ENCODE measurements at places on chromosomes 5 and 9.
A peak's percentile ranks its signal among the peaks of the same experiment; 100 is the strongest.

DNA sequence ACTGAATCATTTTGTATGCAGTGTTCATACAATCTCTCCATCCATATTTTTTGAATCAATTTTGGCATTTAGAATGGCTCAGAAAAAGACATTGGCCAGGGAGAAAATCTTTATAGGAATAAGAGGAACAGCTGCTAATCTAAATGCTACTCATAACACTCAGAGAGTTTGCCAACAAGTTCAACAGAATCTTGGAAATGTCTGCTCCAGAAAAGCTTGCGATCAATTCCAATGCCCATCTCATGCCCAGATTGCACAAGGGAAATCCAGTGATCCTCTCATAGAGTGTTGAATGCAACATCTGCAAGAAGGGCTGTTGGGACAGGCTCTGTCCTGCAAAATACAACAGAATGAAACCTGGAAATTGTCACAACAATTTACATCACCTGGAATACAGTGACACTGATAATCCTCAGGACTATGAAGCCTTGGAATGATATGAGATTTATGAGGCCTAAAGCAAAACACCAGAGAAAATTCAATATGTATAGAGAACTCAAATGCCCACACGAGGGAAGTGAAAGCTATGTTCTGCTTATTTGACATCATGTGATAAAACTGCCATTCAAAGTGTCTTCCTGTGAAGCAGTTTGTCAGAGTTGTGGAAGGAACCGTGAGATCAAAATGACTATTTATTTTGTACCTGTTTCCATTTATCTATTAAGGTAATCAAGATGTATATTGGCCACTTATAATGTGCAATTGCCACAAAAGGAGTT lies 190.1 kb downstream of the PARP8 start:
- no peak for DNase-seq

GRCh38 chr5:132445640-132445923 lies 45.0 kb downstream of the IRF1 start:
- DNase-seq: no peak

GRCh38 chr5:94793113-94793815 lies 174.8 kb downstream of the SLF1 start:
- DNase-seq: no peak

- no peak for DNase-seq
These were observed 33.1 kb upstream of the ADRB2 start for GRCh38 chr5:148793261-148793660.

- no peak for DNase-seq
These were observed 119.2 kb upstream of the SV2C start for GRCh38 chr5:75964008-75964407.

DNA sequence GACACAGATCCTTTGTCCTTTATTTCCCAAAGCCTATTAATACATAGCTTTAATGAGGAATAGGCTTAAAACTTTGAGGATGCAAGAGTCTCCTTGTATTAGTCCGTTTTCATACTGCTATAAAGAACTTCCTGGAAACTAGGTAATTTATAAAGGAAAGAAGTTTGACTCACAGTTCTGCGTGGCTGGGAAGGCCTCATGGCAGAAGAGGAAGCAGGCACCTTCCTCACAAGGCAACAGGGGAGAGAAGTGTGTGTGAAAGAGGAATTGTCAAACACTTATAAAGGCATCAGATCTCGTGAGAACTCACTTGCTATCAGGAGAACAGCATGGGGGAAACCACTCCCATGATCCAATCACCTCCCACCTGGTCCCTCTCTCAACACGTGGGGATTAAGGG lies 5.4 kb upstream of the CLK4 start:
- no peak for DNase-seq

- no peak for DNase-seq
These were observed 6.0 kb downstream of the OLFML2A start for GRCh38 chr9:124782661-124783574.

DNA sequence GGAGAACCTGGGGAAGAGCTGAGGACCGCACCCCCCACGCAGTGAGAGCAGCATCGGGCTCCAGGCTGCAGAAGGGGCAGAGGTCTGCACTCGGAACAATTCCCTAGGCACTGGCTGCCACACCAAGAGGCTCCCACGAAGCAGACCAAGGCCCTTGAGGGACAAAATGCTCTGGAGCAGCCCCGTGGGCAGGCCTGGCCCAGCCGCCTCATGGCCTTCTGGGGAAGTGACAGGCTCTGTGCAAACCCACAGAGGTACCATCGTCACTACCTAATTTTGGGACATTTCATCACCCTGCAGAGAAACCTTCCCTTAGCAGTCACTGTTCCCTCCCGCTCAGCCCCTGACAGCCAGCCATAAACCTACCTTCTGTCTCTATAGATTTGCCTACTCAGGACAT lies 15.9 kb downstream of the FBXW5 start:
- DNase-seq: no peak

DNA sequence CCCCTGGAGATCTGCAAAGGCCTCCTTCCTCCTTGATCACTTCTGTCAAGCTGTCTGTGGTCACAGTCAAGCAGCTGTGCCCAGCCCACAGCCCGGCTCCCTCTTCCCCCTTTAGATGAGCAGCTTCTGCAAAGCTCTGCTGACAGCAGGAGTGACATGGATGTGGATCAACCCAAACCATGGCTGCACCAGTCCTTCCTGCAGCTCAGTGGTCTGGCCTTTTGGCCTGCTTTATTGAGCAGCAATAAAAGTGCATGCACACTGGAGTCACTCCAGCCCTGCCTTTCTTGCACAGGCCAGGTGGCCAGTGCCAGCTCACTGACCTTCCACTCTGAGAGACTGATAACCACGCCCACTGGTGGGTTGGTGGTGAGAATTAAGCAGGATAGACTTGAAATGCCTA lies 91.3 kb upstream of the OTULINL start:
- no peak for DNase-seq

DNA sequence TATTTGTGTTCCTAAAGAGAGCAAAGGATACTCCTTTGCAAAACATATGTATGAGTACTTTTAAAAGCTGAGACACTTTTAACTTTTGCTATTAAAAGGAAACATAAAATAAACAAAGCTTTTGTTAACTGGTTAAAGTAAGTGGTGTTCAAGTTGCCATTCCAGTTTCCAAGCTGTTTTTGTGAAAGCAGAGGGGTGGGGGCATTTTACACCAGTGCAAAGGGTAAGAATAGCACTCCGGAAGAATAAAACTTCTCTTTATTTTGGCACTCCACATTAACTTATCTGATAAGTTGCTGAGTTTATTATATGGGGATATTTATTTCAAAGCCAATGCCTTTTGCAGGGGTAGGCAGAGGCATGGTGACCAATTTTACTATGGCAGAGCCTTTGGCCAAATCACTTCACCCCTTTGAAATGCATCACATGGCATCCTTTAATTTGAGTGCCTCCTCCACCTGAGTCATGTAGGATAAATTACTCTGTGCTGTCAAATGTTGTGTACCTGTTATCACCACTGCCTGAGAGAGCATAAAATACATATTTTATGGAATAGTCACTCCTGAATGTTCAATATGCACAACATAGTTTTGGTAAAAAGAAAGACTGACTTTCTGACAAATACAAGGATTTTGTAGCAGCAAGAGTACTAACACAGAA lies 62.9 kb downstream of the MLLT3 start:
- DNase-seq: no peak

DNA sequence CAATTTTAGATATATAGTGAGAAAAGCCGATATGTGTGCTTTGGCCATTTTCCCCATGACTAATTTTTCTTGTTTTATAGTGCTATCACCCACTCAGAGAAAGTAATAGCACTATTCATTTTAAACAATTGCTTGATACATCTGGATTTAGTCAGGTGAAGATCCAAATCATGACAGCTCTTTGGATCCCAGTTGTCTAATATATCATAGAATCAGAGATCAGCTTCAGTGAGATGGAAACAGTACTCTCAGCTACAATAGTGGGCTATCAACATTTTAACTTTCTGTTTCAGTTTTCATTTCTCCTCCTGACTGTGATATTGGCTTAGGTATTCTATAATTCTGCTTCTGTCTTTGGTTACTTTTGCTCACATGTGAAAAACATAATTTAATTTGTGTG lies 38.7 kb downstream of the VCAN start:
- DNase-seq: no peak

GRCh38 chr5:171537923-171538537 lies 118.6 kb downstream of the FGF18 start:
- DNase-seq: no peak

GRCh38 chr9:126401107-126401506 lies 74.5 kb downstream of the MVB12B start:
- no peak for DNase-seq

DNA sequence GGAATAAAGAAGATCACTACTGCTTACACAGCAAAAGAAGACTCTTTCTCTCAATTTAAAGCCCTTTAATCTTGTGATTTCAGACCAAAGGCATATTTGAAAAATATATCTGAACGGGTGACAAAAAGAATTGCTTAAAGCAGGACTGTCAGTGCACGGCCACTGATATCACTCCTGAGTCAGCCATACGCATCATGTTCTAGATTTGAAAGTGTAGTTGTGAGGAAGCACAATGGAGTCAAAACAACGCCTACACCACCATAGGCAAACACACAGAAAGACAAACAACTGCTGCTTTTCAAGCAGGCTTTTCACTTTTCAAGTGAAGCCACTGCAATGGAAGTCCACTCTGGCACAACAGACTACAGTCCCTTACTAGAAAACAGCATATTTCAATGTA lies 141.7 kb downstream of the AUH start:
- no peak for DNase-seq

GRCh38 chr5:88480245-88480644 lies 211.6 kb upstream of the TMEM161B start:
- no peak for DNase-seq

DNA sequence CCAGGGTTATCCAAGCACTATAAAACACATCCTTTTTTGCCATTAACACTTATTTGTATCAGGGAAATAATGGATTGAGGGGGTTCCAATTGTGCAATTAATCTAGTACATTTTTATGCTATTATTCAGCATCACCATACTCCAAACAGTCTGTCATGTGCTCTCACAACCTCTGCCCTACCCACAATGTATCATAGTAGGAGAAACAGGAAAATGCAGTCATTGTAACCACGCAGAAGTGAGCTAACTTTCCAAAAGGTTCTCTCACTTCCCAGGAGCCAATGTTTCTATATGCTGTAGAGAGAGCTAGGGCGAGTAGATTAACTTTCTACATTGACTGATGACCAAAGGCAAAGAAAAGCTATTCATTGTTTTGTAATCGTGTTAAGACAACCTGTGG lies 29.8 kb downstream of the DAB2 start:
- DNase-seq: no peak

DNA sequence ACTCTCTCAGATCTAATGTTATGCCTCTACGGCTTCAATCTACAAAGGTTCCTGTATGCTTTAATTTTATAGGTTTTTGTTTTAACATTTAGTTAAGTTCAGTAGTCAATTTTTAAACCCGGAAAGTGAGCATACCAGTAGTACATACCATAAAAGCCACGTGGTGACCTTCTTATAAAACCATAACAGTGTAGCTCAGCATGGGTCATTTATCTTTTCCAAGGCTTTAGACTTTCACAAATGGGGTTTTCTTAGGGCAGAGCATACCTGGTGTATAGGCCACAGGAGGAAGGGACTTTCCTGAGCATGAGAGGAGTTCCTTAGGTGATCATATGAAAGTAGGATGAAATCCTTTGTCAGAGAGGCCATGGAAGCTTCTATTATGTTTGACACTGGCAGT lies 23.2 kb downstream of the ECM2 start:
- DNase-seq: no peak

GRCh38 chr5:53815471-53815870 lies 255.0 kb downstream of the NDUFS4 start:
- no peak for DNase-seq

GRCh38 chr5:103891151-103891550 lies 328.6 kb upstream of the NUDT12 start:
- DNase-seq: no peak

DNA sequence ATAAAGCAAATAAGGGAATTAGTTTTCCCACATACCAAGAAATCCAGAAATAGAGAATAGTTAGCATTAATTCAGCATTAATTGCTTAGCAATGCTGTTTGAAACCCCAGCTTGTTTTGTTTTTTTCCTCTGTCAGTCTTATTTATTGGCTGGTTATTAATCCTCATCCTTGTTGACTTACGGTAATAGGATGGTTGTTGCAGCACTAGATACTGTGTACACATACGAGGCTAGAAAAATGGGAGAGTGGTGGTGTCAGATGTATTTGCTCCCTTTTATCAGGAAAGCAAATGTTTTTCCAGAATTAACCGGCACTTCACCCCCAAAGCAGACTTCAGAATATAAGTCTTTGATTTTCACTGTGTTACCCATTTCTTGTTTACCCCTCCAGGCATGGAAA lies 60.4 kb downstream of the ERBIN start:
- no peak for DNase-seq

- peak; percentile 88 for DNase-seq
These were observed 13.7 kb upstream of the FCHSD1 start for GRCh38 chr5:141664733-141665461.

DNA sequence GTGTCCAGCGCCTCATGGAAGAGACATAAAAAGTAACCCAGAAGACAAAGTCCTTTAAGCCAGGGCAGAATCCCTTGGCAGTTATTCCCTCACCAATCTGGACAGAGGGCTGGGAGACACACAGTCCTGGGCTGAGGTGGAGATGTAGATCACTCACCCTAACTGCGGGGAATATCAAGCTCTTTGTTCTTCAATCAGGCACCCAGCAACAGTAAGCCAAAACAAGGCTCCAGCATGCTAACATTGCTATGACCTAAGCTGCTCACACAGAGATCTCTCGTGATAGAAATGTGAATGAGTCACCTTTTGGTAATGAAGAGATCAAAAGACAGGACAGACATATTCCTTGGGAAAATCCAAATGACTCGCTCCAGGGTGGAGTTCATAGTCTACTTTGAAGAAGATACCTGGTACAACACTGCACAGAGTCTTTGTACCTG lies 101.3 kb downstream of the FBN2 start:
- DNase-seq: peak; percentile 14

- DNase-seq: no peak
These were observed 23.1 kb downstream of the CRB2 start for GRCh38 chr9:123378956-123379660.

- no peak for DNase-seq
These were observed 16.3 kb downstream of the ADAM19 start for GRCh38 chr5:157559301-157559700.

DNA sequence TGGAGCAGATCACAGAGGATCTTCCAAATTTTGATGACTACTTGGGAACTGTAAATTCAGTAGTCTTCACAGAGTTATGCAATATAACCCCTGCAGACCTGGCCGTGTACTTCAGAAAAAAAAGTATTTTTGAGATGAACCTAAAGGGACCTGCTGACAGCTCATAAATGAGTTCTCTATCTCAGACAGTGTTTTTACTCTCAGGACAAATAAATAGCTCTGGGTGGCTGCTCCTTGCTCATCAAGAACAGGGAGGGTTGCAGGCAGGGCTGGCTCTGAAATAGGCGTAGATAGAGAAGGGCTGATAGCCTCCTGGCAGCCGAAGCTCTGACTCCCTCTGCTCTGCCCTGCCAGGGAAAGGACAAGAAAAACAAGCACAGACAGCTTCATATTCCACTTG lies 64.8 kb downstream of the PLAC8L1 start:
- no peak for DNase-seq

DNA sequence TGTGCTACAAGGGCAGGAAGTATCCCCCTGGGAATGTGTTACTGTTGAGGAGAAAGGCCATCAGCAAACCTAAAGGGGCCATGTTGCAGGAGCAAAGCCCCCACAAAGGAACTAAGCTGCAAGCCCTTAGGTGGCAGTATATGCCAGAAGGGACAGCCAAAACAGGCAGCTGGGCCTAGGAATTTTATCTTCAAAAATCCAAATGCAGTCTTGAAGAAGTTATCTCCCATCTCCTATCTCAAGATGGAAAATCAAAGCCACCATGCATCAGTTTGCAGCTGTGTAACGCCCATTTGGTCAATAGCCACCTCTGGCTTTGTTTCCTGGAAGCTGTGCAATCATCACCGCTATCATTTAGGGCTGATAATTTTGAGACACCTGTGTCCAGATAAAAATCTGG lies 400.3 kb downstream of the ARHGEF28 start:
- no peak for DNase-seq
